Retina (tissue), 1 donor: ENCODE measurements at places on chromosomes 7 and 10.
A peak's percentile ranks its signal among the peaks of the same experiment; 100 is the strongest.

DNA sequence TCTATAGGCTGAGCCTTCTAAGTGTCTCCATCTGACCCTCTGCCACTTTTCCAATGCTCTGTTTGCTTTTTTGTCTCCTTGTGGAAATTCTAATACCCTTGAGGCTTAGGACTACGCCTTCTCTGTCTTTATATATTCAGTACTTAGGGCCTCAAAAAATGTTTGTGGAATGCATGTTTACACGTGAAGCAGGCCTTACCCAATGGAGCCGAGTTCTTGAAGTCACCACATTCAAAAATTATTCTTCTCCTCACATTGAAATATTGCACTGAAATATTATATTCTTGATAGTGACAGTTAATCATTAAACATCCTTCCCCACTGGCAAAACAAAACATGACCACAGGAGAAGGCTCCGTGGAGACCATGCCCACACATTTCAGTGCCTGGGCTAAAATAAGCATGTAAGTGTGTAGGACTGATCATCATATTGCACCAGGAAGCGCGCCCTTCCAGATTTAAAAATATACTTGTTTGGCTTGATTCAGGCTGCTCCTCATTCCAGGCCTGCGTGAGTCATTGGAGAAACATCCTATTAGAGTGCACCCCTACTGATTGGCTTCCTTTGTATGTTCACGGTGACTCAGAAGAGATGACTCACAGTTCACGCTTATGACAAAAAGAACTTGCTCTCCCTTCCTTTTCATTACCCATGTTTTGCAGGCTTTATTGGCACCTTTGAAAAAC lies 307.4 kb upstream of the AOAH start:
- DNase-seq = peak; percentile 29

GRCh38 chr7:21542891-21543527 lies at the start of gene DNAH11:
Gene DNAH11 (plus strand): TSS chr7:21543039. CDS start chr7:21543246, 207 bp downstream.
- peak; percentile 92 for DNase-seq

DNA sequence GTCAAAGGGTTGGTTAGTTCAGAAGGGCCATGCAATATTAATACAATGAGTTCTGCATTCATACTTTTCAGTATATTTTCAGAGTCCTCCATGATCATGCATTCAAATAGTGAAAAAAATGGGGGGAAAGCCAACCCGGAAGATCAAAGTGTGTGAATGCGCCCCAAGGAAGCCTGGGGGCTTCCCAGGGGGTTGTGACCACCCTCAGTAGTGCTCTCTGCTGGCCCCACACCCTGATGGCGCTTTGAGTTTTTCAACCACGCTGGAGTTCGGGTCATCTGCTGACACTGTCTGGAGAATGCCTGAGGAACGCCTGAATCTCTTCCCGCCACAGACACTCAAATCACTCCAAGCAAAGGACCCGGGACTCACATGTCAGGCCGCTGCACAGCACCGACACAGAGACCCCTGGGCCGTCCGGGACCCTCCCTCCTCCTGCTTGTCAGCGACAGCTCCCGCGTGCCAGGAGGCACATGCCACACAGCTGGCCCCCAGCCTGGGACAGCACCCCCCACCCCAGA lies 1.0 kb downstream of the TNS3 start:
- DNase-seq = peak; percentile 46

- peak; percentile 66 for DNase-seq
Measured at GRCh38 chr7:5620459-5620881, 161.0 kb downstream of the RNF216 start.

GRCh38 chr10:78247266-78247665 lies 213.6 kb downstream of the RPS24 start:
- no peak for DNase-seq

DNA sequence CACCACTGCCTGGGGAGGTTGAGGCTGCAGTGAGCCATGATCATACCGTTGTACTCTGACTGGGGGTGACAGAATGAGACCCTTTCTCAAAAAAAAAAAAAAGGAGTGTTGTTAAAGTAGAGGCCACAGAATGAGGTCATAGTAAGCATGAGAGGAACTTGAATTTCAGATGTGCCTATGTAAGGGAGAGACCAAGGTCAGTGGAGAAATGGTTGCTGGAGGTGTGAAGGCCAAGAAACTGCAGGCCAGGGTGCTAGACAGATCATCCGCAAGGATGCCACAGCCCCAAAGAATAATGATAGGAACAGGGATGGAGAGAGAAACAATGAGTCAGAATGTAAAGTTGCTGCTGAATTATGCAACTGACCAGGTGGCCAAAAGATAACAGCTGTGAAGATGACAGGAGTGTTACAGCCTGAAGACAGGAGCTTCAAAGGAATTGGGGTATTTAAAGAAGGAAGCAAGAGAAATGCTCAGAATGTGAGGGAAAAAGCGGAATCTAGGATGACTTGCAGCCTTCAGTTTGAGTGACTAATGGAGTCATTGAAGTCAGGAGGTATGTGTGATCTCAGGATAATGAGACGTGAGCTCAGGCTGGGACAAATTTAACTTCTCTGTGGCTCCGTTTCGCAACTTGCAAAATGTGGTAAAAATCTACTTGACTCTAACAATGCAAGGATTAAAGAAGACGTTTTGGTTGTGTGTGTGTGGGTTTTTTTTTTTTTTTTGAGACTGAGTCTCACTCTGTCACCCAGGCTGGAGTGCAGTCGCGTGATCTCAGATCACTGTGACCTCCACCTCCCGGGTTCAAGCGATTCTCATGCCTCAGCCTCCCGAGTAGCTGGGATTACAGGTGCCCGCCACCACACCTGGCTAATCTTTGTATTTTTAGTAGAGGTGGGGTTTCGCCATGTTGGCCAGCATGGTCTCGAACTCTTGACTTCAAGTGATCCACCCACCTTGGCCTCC lies 22.2 kb downstream of the TYW1B start:
- no peak for DNase-seq

DNA sequence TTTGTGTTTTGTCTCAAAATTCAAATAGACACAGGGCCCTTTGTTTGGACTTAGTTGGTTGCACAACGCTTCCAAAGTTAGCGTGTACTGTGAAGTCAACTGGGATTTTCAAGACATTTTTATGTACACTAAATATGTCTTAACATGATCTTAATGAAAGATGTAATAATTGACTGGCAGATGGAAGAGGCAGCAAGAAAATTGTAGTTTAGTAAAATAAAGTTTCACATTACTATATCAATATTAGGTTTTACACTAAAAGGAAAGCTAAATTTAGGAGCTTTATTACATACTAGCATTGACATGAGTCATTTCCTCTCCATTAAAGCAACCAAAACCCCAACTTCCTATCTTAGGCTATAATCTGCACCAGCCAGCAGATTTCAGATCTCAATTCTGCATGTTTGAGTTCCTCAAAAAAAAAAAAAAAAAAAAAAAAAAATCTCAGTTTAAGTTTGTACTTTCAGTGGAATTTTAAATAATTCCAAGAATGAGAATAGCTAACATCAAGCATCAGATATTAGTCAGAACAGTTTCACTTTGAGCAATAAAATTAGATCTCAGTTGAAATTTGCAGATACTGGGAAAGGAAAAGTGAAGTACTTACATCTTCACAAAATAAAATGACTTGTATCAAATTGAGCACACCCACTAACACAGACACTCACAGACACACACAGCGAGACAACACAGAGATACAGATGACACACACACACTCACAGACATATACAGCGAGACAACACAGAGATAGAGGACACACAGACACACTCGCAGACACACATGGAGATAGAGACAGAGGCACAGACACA lies 346.6 kb upstream of the KLF6 start:
- no peak for DNase-seq

GRCh38 chr7:68613405-68613804 lies 984.9 kb upstream of the AUTS2 start:
- DNase-seq = no peak

DNA sequence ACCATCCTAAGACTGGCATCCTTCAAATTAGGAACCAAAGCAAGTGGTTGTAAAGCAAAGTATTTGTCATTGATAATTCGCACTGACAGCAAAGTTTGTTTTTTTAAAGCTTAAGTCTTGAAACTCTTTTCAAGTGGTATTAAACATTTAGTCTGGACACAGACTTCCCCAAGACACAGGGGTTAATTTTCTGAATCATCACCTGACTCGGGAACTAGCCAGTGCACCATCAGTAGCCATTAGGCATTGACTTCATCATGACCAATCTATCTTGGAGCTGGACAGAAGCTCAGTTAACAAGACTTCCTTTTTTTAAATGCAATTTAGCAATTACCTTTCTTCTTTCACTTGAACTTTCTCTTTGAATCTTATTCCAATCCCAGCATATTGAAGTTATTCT lies 210.6 kb downstream of the ZNF365 start:
- no peak for DNase-seq

DNA sequence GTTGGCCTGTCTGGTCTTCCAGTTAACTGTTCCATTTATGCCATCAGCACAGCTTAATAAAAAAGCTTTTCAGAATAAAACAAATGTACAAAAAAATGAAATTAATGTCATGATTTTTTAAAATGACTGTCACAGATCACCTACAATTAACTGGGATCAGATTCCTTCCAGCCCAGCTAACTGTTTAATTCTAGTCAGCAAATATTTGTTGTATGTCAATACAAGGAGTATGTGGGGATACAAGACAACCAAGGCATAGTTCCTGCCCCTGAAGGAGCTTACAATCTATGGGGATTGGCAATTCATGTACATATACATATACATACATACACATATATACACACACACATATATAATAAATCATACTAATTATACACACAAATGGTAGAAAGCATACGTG lies 16.5 kb downstream of the SGCE start:
- no peak for DNase-seq

DNA sequence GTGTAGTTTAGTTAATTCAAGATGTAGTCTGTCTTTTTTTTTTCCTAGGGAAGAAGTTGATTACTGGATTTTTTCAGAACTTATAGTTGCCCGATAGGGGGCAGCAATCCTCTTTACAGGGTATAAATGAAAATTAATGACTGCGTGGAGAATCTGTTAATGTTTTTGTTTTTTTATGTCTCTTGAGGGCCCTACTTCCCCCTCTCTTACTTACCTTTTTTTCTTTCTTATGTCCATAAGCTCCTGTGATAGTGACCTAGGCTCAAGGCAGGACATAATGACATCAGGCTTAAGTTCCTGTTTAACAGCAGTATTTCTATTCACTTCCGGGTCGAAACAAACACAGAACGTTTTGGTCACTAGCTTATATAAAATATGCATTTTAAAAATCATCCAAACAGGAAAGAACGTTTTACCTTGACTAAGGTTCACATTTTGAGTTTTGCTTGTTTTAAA lies 18.8 kb downstream of the CDC123 start:
- DNase-seq = peak; percentile 12

GRCh38 chr10:14594878-14595525 lies 179.7 kb downstream of the FAM107B start:
- DNase-seq = no peak

GRCh38 chr7:36082216-36082615 lies 70.8 kb upstream of the EEPD1 start:
- DNase-seq = no peak

DNA sequence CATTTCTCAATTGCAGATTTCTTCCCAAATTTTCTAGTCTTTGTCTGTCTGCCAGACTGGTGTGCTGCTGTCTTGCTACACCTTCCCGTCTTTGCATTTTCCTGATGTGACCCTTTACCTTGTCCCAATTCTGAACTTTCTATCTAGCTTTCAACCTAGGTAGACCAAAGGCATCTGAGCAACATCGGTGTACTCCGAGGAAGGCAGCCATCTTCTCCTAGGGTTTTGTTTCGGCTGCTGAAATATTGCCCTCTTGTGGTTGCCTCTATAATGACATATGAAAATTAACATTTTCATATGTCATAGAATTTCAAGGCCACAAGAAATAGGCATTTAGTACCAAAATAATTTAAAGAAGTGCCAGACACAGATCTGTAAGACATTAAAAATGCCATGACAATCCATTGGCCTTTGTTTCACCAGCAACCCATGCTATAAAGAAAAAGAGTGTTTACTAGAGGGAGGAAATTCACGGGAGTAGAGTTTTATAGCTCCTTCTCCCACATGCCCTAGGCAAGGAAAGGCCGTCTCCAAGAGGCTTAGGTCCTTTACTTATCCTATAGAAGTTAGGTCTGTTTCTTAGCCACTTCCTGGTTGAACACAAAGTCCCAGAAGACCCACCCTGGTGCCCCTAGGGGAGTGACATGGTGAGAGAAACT lies 23.4 kb downstream of the OR9A2 start:
- peak; percentile 20 for DNase-seq

DNA sequence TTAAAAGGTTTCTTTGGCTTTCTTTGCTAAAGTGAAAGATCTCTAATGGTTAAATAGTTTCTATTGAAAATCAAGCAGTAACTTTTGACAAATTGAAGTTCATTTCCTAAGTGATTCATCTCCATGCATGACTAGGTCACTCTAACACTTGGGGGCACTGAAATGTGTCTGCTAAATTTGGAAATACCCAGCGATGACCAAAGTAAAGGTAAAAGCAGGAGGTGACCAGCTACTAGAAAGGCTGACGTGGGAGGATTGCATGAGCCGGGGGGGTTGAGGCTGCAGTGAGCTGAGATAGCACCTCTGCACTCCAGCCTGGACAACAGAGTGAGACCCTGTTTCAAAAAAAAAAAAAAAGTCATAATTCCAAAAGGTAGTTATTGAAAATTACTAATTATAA lies 111.8 kb upstream of the GPR141 start:
- no peak for DNase-seq

- DNase-seq = no peak
Measured at GRCh38 chr10:128465697-128466096, 339.5 kb upstream of the MKI67 start.

DNA sequence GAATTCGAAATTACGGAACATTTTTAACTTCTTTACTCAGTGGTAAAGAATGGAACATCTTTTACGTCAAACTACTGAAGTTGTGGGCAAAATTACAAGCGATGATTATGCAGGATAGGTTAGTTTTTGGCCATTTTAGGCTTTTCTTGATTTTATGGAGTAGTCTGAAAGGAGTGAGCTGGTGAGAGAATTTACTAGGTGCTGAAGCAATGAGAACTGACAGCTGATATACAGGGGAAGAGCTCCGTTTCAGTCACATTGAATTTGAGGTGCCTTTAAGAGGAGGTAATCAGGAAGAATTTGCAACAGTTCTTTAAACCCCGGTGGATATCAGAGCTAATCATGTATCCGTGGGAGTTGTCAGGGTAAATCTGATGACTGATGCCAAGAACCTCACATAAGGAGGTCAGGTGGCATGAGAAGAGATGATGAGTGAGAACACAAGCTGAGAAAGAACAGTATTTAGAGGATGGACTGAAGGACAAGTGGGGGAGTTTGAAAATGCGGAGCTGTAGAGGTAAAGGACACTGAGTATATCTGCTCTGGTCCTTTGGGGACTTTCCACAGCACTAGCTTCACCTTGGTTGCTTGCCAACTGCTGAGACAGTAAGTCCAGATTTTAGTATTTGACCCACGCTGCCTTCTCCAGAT lies 104.3 kb downstream of the AHR start:
- DNase-seq = no peak

GRCh38 chr10:5596611-5597341 lies 69.6 kb downstream of the ASB13 start:
- no peak for DNase-seq

DNA sequence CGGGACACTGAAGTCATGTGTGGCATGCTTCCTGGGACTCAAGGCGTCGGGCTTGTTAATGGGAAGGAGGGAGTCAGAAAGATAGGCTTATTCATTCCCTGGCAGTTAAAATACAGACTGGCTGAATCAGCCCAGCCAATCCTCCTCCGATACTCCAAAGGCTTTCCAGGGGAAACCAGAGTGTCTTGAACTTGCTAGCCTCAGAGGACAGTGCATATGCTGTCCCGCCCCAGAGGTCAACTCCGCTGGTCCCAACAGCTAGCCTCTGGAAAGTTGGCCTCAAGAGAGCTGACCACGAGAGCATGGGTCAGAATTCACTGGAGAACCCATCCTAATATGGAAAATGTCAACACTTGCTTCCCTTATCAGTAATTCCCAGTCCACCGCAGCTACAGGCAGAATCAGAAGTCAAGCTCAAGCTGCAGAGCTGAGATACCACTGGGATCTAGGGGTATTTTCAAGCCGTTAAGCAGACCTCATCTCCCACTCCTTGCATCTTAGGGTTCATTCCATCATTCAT lies 43.0 kb downstream of the ELMO1 start:
- no peak for DNase-seq
